Thyroid gland (tissue), 4 donors: ENCODE measurements at places on chromosomes 2 and 18. TPM values are rescaled to one million over a fixed set of nuclear protein-coding genes. Genes with fewer than 3 reads are reported as not detected.

RUFY4 gene
- total RNA-seq: not detected

MC4R gene
- total RNA-seq: not detected

DNA sequence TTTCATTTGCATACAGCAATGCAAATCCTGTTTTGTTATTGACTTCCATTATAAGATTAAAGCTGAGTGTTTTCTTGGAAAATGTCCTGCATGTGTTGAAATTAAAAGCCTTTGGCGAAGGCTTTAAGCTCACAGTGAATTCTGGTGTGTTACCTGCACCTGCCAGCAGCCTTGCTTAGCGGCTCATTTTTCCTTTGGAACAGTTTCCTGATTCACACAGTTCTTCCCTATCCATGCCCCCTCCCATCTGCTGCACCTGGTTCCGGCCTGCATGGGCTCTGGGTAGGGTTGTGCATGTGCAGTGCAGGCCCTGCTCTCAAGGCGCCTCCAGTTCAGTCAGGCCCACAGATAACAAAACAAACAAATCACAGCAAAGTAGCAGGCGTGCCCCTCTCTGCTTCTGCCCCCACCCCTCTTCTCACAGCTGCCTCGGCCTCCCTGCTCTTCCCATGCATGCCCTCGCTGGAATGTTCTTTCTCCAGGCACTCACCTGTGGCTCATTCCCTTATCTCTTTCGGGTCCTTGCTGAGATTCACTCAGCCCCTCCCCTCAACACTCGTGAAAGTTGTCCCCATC is 15.8 kb downstream of the MTCL1 start:
- H3K27me3 ChIP-seq: no peaks in the 10 kb centered on the region
- H3K4me1 ChIP-seq: no peaks in the 10 kb centered on the region
- DNase-seq: no peak
- H3K27ac ChIP-seq: no peak overlapping the region
- no peak overlapping the region for H3K4me3 ChIP-seq

GRCh38 chr18:61991836-61992235 is 99.0 kb upstream of the RNF152 start:
- H3K27ac ChIP-seq: no peak overlapping the region
- no peaks in the 10 kb centered on the region for H3K27me3 ChIP-seq
- DNase-seq: no peak
- H3K4me1 ChIP-seq: peaks cover 4% of the 10 kb centered on the region
- no peak overlapping the region for H3K4me3 ChIP-seq

GRCh38 chr2:15731213-15731888 is 139.7 kb downstream of the DDX1 start:
- no peaks in the 10 kb centered on the region for H3K27me3 ChIP-seq
- no peak overlapping the region for H3K27ac ChIP-seq
- H3K36me3 ChIP-seq: no peaks in the 10 kb centered on the region
- no peak overlapping the region for H3K4me3 ChIP-seq
- DNase-seq: no peak

- H3K4me3 ChIP-seq: peak within 1 kb of the TSS; percentile 75
- H3K27ac ChIP-seq: peak within 1 kb of the TSS; percentile 58
- H3K4me1 ChIP-seq: peaks cover 40% of the 10 kb centered on the region
- DNase-seq: peak; percentile 90
- H3K36me3 ChIP-seq: no peaks in the 10 kb centered on the region
- no peaks in the 10 kb centered on the region for H3K27me3 ChIP-seq
Observed at GRCh38 chr18:26548415-26549262, at the start of gene KCTD1. Gene KCTD1 (minus strand): TSS chr18:26548553. CDS start chr18:26548536, 17 bp downstream.

DNA sequence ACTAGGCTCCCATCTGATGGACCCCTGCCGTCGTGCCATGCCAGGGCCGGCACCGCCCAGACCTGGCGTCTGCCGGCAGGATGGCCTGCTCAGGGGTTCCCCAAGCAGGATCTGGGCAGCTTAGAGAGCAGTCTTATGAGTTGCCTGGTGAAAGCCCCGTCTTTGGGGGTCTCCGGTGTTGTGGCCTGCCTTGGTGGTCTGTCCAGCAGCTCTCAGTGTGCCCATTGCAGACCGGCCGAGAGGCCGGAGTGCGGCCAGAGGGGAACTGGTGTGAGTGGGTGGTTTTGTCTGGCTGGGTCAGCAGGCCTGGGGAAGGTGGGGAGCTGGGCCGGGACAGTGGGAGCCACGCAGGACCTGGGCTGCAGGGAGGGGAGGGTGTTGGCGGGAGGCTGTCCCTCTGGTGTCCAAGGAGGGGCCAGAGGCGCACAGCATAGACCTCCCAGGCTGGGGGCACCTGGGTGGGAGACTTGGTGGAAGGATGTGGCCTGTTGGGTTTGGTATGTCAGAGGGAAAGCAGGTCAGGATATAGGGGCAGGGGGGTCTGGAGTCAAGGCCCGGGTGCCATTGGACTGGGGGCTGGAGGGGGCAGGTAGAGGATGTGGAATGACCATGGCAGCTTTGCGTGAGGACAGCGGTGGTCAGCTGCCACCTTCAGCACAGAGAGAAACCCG is 16.5 kb downstream of the GPC1 start:
- H3K27me3 ChIP-seq: no peaks in the 10 kb centered on the region
- H3K4me1 ChIP-seq: peaks cover 32% of the 10 kb centered on the region
- no peaks in the 10 kb centered on the region for H3K36me3 ChIP-seq
- no peak overlapping the region for H3K27ac ChIP-seq
- no peak overlapping the region for H3K4me3 ChIP-seq
- no peak for DNase-seq

GRCh38 chr2:72914206-72914559 is 3.1 kb upstream of the EMX1 start:
- H3K4me3 ChIP-seq: no peak overlapping the region
- H3K36me3 ChIP-seq: no peaks in the 10 kb centered on the region
- H3K27me3 ChIP-seq: peaks cover 47% of the 10 kb centered on the region
- peaks cover 30% of the 10 kb centered on the region for H3K4me1 ChIP-seq

DNA sequence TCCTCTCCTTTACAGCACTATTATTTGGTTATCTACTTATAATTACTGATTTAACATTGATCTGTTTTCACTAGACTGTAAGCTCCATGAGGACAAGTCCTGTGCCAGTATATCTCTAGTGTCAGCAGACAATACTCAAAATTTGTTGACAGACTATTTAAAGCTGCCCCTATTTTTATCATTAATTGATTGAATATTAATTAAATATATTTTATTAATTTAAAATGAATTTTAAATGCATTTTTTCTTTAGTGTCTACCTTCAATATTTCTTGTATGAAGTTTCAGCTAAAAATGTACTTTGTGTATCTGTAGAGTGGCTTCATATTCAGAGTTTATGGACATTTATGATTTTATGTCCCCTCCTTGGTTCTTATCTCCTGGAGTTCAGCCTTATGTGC is 26.4 kb upstream of the FHOD3 start:
- no peak overlapping the region for H3K4me3 ChIP-seq
- H3K4me1 ChIP-seq: no peaks in the 10 kb centered on the region
- no peaks in the 10 kb centered on the region for H3K27me3 ChIP-seq
- no peak for DNase-seq
- H3K27ac ChIP-seq: no peak overlapping the region
- H3K36me3 ChIP-seq: no peaks in the 10 kb centered on the region
